Chondrocyte (in vitro differentiated cells): ENCODE measurements at places on chromosomes 1 and 21.
A peak's percentile ranks its signal among the peaks of the same experiment; 100 is the strongest.

- peak overlapping the region; percentile 91 for H3K27ac ChIP-seq
- peaks cover 58% of the 10 kb centered on the region for H3K4me1 ChIP-seq
- H3K36me3 ChIP-seq = peaks cover 29% of the 10 kb centered on the region
- H3K4me3 ChIP-seq = peak overlapping the region; percentile 91
- no peaks in the 10 kb centered on the region for H3K27me3 ChIP-seq
Measured at GRCh38 chr1:244861683-244862082, 2.7 kb downstream of the HNRNPU start.

DNA sequence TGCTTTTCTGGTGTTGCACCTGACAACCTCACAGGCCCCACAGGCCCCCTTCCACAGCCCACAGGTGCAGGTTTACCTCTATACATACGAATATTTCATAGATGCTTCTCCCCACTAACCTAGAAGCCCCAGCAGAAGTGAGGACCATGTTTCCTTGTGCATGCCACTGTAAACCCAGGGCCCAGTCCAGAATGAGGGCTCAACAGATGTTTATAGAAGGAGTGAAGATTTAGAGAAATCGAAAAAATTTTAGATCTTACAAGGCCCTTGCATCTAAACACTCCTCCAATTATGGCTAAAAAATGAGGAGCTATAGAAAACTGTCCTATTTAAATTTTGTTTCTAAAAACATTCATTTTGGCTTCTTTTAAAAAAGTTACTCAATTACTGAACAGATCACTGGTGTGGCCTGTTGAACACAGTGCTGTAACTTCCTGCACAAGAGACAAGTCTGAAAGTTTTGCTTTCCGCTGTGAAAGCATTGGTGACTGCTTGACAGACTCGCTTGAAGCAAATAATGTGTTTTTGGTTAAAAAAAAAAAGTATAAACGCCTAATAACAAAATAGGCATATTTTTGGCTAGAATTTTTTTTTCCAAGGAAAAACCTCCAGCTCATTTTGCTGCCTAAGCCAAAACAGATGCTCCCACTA lies 1.2 kb downstream of the ABCB10 start:
- H3K4me3 ChIP-seq = peak overlapping the region; percentile 73
- no peaks in the 10 kb centered on the region for H3K27me3 ChIP-seq
- peaks cover 54% of the 10 kb centered on the region for H3K4me1 ChIP-seq

GRCh38 chr1:186994897-186995296 lies 166.1 kb downstream of the PLA2G4A start:
- no peak overlapping the region for H3K4me3 ChIP-seq
- peaks cover 16% of the 10 kb centered on the region for H3K27me3 ChIP-seq

- no peak for DNase-seq
- peaks cover 1% of the 10 kb centered on the region for H3K36me3 ChIP-seq
- H3K4me3 ChIP-seq = no peak overlapping the region
- no peak overlapping the region for H3K27ac ChIP-seq
- no peaks in the 10 kb centered on the region for H3K4me1 ChIP-seq
- peaks cover 7% of the 10 kb centered on the region for H3K27me3 ChIP-seq
Measured at GRCh38 chr1:98929437-98929836, 75.2 kb downstream of the PLPPR5 start.

- H3K27me3 ChIP-seq = no peaks in the 10 kb centered on the region
- no peak overlapping the region for H3K27ac ChIP-seq
- no peak overlapping the region for H3K4me3 ChIP-seq
- no peaks in the 10 kb centered on the region for H3K36me3 ChIP-seq
- H3K4me1 ChIP-seq = peaks cover 16% of the 10 kb centered on the region
Measured at GRCh38 chr1:76260279-76260678, 185.7 kb downstream of the ST6GALNAC3 start.

DNA sequence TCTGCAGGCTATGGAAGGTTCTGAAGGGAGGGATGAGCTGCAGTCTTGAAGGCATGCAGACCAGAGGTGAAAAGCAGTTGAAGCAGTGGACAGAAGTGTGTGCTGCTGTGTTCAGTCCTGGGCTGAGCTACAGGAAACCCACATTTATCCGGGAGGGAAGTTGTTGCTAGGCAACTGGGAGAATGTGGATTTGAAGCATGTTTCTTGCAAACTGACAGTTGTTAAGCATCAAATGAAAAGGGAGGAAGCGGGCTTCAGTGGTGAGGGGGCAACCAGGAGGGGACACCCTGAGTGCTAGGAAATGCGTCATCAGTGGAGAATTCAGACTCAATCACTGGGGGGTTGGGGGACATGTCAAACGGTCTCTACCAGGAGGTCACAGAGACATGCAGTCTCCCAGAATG lies 28.7 kb downstream of the ABCA4 start:
- H3K27me3 ChIP-seq = no peaks in the 10 kb centered on the region
- H3K36me3 ChIP-seq = no peaks in the 10 kb centered on the region
- H3K4me1 ChIP-seq = peaks cover 66% of the 10 kb centered on the region
- no peak for DNase-seq
- peak overlapping the region; percentile 91 for H3K27ac ChIP-seq
- H3K4me3 ChIP-seq = no peak overlapping the region

- no peak overlapping the region for H3K4me3 ChIP-seq
- H3K4me1 ChIP-seq = no peaks in the 10 kb centered on the region
- H3K27me3 ChIP-seq = no peaks in the 10 kb centered on the region
- no peak overlapping the region for H3K27ac ChIP-seq
- peaks cover 1% of the 10 kb centered on the region for H3K36me3 ChIP-seq
Measured at GRCh38 chr1:199242147-199242546, 603.3 kb downstream of the PTPRC start.

- H3K36me3 ChIP-seq = peaks cover 25% of the 10 kb centered on the region
- no peak overlapping the region for H3K27ac ChIP-seq
- DNase-seq = no peak
- no peak overlapping the region for H3K4me3 ChIP-seq
Measured at GRCh38 chr1:246742396-246742795, 18.2 kb downstream of the SCCPDH start.
